ENCODE measurements at places on chromosomes 12 and 14.

DNA sequence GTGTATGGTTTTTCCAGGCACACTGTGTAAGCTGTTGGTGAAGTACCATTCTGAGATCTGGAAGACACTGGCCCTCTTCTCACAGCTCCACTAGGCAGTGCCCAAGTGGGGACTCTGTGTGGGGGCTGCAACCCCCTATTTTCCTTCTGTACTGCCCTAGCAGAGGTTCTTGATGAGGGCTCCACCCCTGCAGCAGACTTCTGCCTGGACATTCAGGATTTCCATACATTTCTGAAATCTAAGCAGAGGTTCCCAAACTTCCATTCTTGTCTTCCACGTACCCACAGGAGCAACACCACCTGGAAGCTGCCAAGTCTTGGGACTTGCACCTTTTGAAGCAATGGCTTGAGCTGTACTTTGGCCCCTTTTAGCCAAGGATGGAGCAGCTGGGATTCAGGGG, 85.2 kb upstream of the PRMT8 start:
- DNase-seq: no peak

DNA sequence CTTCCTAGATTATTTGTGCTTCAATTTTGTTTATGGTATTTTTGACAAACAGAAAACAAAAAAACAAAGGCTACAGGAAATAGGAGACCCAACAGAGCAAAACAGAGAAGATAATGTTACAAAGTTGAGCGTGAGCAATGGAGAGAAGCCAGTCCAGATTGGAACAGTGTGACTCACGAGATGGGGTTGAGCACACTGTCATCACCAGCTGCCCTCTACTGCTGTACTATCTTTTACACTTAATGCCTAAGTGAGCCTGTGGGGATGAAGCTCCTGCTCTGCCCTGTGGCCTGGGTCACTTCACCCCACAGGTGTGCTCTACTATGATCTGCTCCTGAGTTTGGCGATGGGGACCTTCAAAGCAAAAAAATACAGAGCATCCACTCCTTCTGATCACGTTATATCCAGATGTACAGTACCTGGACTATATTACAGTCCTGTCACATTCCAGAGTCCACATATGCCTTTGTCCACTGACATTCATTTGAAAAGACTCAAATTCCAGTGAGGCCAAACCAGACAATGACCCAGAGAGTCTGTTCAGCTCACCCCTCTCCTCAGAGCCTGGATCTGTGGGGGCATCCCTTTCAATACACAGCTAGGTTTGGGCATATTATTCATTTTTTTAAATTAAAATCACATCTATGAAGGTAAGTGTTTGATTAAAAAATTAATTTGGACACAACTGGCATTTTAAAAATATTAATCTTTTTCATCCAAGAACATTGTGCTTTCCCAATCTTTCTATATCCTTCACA, 4.4 kb downstream of the IPO8 start:
- no peak for DNase-seq

GRCh38 chr12:12749433-12749832, 32.3 kb downstream of the CDKN1B start:
- DNase-seq: no peak

DNA sequence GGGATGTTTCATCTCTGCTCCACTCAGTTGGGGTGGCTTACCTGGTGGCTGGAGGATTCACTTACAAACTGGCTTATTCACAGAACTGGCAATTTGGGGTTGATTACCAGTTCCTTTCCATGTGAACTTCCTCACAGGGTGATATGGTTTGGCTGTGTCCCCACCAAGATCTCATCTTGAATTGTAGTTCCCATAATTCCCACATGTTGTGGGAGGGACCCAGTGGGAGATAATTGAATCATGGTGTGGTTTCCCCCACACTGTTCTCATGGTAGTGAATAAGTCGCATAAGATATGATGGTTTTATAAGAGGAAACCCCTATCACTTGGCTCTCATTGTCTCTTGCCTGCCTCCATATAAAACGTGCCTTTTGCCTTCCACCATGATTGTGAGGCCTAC, 26.9 kb upstream of the IGF1 start:
- DNase-seq: no peak

DNA sequence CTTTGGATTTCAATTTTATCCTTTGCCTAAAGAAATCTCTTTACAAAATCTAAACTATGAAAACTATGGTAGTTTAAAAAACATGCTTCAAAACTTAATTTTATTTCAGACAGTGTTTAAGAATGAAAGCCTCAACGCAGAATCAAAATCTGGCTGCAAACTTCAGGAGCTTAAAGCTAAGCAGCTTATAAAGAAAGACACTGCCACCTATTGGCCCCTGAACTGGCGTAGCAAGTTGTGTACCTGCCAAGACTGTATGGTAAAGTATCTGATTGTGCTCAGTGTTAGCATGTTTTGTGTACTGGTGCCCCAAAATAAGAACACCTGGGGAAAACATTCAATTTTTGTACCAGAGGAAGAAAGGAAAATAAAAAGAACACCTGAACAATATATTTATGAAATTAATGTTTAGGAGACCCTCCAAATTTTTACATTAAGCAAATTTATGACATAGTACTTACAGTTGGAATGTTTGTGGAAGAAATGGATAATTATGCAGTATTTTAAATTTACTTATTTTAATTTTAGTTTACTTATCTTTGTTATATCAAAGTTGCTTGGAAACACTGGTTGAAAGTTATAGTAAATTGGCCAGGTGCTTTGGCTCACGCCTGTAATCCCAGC, 12.2 kb downstream of the UBR7 start:
- DNase-seq: no peak

DNA sequence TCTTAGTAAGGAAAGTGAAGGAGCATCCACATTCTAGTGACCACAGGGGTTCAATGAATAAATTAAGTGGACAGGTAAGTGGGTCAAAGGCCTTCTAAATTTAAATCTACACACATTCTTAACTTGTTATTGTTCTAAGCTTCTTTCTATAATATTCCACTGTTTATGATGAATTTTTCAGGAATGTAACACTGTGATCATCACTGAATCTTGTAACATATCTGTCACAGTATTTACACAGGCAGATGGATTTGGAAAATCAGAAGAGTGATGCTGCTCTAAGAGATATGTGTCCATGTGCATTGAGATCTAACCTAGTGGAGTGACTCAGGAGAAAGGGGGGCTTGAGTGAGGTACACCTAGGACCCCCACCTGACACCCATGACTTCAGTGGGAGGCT, 115.4 kb upstream of the OVCH1 start:
- DNase-seq: no peak

DNA sequence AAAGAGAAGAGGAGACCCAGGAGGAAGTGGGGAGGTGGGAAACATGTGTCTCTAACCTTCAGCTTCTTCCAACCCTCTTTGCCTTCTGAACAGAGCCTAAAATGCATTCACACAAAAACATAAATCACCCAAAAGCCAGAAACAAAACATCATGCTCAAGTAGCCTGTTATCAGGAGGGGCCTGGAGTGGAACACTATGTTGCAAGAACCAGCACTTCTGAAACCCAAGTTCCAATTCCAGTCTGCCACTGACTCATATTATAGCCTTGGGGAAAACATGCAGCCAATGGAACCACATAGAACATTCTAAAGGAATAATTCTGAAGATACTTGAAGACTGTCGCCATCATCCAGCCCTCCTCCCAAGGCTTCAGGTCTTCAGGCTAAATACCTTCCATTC, 169.8 kb upstream of the PLXNC1 start:
- DNase-seq: no peak

DNA sequence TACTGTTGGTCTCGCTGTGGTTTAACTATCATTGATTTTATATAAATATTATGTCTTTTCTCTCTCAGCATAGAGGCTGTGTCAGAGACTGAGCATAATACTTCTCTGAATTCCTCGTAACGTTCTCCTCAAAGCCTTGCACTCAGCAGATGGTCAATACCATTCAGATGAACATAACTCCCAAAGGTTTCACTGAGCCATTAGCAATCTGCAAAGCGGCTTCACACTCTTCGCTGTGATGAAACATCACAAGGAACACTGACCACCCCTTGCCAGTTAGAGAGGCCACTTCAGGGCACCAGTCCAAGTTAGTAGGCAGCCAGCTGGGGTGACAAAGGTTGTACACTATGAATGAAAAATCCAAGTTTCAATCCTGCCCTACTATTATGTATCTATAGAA, 30.1 kb upstream of the STON2 start:
- DNase-seq: no peak

DNA sequence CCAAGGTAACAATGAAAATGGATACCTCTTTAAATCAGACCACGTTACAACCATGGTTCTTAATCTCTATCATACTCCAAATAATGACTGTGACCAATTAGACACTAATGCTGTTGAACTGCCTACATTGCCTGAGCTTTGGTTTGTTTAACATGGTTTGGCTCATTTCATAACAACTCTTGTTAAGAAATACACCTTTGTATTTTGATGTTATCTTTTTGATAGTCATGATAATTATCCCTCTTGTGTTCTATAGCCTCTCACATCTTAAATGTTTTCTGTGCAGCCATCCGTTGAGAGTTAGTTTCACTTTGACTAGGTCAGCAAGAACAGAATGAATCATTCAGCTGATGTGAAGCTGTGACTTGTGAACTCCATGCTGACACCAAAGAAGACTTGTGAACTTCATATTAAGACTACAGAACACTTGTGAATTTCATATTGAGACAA, 75.5 kb upstream of the RERGL start:
- no peak for DNase-seq

GRCh38 chr14:59570122-59570521, 6.5 kb downstream of the CCDC175 start:
- no peak for DNase-seq

- DNase-seq: no peak
Observed at GRCh38 chr14:75170772-75171171, 5.6 kb downstream of the TMED10 start.

DNA sequence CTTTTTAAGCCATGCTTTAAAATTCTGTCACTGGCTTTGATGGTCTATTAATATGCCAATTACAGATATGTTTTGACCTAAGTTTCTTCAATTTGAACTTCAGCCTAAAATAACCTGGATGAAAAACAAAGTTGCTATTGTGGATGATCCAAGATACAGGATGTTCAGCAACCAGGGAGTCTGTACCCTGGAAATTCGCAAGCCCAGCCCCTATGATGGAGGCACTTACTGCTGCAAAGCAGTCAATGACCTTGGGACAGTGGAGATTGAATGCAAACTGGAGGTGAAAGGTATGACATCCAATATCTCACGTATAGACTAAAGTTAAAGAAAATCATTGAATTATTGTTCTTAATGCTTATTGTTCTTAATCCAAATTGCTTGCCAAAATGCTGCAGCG, 17.2 kb upstream of the CHPT1 start:
- DNase-seq: no peak

GRCh38 chr12:26994109-26994508, 20.1 kb downstream of the TM7SF3 start:
- no peak for DNase-seq

GRCh38 chr12:114193474-114193873, 212.5 kb downstream of the TBX5 start:
- no peak for DNase-seq

DNA sequence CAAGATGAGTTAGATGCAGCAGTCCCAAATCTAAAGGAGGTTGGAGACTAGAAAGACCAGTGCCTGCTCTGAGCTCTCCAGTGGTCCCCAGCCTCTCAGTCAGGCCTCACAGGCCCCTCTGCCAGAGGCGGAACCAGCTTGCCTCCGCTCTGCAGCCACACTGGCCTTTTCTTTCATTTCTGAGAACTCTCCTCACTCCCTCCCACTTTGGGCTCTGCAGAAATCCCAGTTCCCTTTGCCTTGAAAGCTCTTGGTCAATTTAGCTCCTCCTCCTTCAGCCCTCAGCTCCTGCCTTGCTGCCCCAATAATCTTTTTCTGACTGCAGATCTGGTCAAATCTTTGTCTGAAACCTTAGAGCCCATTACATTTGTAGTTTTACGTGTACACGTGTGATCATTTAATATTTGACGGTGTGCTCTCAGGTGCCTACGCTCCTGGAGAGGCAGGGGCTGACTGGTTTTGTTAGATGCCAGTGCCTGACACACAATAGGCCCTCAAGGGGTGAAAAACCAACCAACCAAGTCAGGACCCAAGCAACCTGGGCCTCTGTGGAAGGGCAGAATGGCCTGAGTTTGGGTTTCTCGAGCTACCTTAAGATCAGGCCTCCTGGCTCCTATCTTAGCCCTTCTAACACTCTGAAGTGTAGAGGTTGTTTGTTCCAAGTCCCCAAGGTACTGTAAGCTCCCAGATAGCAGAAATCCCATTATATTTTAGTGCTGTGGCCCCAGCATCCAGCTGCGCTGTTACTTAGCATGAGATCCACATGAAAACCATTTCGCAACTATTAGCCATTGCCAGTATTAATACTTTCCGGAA, 1.1 kb upstream of the NUDT4 start:
- DNase-seq: no peak

All from stimulated activated effector memory CD8-positive, alpha-beta T cell treated with anti-CD3 and anti-CD28 coated beads, Interleukin-12 subunit alpha, Interleukin-12 subunit beta, amount 100 ng/mL, for 72 hours (primary cell).